ENCODE measurements at places on chromosomes 7 and 10. TPM values are rescaled to one million over a fixed set of nuclear protein-coding genes. Genes with fewer than 3 reads are reported as not detected.

DNA sequence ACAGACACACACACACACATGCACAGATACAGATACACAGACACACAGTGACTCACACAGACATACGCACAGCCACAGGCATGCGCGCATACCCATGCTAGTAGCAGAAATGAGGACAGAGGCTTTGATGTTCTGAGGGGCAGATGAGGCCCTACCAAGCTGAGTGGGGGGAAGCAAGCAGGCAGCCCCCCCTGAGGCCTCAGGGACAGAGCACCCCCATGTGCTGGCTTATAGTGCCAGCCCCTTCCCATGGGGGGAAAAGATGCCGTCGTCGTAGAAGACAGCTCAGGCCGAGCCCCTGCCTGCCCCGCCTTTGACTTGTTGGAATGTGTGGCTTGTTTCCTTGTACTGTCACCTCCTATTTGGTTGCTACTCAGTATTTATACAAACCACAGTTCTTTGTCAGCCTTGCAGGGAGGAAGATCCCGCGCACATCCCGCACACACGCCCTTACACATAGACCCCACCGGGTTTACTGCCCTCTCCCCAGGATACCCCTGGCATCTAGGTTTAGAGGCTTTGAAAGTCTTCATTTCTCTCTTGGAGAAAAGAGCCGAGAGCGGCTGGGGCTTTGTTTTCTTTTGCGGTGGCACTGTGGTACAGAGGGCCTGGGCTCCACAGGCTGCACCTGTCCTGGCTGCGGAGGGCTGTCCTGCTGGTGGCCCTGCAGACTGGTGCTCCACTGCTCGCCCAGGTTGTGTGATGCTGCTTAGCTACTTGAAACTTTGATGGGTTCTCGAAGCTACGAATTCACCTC, 112.5 kb downstream of the DOCK1 start:
- DNase-seq: no peak

DNA sequence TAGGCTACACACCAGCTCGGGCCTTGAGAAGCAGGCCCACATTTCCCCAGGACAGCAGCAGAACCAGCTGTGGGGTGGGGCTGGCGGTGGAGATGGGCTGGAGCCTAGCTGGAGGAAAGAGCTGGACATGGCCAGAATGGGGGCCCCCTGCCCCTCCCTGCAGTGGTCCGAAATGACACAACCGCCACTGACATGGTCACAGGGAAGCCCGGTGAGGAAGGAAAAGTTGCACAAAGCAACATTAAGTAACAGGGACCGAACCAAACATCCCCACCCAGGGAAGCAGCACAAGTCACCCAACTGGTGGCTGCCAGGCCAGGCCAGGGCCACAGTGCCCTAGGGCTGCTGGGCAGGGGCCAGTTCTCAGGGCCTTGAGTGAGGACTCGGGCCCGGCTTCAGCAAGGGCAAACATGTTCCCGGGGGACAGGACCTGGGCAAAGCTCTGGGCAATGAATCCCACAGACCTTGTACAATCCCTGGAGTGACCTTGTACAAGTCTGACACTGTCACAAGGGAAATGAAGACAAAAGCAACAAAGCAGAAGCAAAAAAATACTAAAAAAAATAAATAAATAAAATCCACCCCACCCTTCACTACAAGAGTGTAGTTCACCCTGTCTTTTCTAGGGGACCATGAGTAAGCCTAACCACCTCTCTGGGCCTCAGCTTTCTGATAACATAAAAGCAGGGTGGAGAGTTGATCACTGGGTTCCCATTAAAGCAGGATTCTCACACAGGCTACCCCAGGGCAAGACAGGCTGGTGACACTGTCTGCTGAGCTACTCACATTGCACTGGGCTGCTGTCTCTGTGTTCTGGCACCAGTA, 33.0 kb downstream of the PSAP start:
- peak; percentile 88 for DNase-seq

- DNase-seq: no peak
Observed at GRCh38 chr10:78185693-78186055, 152.0 kb downstream of the RPS24 start.

DNA sequence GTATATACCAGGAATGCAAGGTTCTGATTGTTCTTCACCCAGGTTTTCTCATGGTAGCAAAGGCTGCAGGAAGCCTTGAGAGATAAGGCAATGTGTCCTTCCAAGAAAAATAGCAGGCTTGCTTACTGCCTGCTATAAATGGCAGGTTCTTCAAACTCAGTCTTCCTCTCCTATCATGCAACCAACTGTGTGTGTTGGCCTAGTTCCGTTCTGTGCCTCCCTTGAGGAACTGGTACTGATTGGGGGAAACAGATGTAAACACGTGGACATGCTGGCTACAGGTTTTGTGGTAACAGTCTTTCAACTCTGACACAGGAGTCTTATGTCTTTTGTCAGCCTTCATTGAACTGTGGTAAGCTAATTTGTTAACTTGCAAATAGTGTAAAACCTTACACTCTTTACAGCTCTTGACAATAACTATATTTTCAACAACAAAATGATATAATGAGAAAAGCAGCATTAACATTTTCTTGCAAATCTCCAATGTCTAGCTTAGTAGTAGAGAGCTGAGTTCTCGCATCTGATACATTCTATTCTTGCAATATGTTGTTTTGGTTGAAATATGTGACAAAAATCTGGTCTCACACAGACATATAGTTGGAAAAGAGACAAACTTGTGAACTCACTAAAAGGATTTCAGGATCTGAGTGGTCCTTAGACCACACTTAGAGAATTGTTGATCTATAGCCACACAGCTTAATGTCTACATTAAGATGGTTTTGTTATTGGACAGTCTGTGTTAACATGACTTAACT, 54.7 kb upstream of the LSM8 start:
- DNase-seq: no peak

Gene YAE1
- 1.1 TPM for polyA plus RNA-seq

Gene ARHGAP22
- 1.5 TPM for polyA plus RNA-seq

- no peak for DNase-seq
Observed at GRCh38 chr10:15348579-15348978, 22.5 kb downstream of the FAM171A1 start.

Gene OR2A1
- polyA plus RNA-seq: not detected

Gene CALHM3
- polyA plus RNA-seq: not detected

Gene RNF32
- polyA plus RNA-seq: not detected

DNA sequence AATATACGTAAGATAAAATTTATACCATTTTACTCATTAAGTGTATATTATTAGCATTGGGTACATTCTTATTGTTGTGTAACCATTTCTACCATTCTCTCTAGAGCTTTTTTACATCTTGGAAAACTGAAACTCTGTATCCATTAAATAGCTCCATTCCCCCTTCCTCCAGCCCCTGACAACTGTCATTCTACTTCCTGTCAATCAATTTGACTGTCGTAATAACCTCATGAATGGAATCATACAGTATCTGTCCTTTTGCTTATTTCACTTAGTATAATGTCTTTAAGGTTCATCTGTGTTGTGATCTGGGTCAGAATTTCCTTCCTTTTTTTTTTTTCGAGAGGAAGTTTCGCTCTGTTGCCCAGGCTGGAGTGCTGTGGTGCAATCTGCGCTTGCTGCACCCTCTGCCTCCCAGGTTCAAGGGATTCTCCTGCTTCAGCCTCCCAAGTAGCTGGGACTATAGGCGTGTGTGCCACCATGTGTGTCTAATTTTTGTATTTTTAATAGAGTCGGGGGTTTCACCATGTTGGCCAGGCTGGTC, 15.6 kb downstream of the ZRANB1 start:
- peak; percentile 34 for DNase-seq

GRCh38 chr7:107945332-107945731, 54.3 kb downstream of the DLD start:
- DNase-seq: no peak

DNA sequence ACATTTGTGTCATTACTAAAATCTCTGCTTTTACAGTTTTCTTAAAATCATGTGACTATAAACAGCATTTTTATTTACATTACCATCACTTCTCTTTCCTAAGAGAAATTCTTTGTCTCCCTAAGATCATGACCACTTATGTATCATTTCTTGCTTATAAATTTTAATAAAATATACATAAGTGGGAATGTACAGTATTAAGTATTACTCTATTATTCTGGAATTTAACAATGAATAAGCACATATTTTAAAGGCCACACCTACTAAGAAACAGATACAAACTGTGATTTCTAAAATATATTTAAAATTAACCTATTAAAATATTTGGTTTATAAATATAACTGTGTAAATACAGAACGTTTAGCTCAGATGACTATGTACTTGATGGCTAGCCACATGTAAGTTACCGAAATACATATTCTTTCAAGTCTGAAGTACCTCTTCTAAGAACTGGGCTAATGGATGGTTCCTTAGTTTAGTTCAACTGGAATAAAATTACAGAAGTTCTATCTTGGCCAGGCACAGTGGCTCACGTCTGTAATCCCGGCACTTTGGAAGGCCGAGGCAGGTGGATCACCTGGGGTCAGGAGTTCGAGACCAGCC, 33.3 kb upstream of the PTPRN2 start:
- DNase-seq: no peak

Gene MRLN
- polyA plus RNA-seq: not detected

- no peak for DNase-seq
Observed at GRCh38 chr7:89994483-89994882, 159.8 kb upstream of the STEAP1 start.

Gene LMOD2
- 0.09 TPM for polyA plus RNA-seq

Gene SLC37A3
- polyA plus RNA-seq: 10.3 TPM

Gene COL17A1
- polyA plus RNA-seq: not detected

Gene CUZD1
- not detected for polyA plus RNA-seq

Gene OR6B1
- not detected for polyA plus RNA-seq

- DNase-seq: no peak
Observed at GRCh38 chr10:3836222-3836820, 51.3 kb upstream of the KLF6 start.

Data from CD14-positive monocyte (primary cell).